ENCODE measurements at places on chromosomes 4 and X.

- peak; percentile 78 for DNase-seq
Observed at GRCh38 chr4:82652062-82652461, 90.3 kb upstream of the TMEM150C start.

GRCh38 chr4:187046471-187046870, 322.8 kb upstream of the FAT1 start:
- DNase-seq = no peak

DNA sequence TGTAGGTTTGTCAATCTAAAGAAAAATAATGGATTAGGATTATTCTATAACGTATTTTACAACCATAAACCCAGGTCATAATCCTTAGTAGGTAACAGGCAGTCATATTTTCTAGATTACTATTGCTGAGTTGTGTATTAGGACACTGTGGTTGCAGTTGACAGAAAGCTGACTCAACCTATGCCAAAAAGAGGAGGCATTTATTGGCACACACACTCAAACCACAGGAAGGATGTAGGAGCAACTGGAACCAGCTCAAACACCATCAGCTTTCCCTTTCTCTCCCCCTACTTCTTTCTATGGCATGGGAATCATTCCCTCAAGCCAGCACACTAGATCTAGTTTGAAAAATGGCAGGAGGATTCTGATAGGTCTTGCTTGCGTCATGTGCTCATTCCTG, 136.4 kb upstream of the FAM9C start:
- DNase-seq = no peak

DNA sequence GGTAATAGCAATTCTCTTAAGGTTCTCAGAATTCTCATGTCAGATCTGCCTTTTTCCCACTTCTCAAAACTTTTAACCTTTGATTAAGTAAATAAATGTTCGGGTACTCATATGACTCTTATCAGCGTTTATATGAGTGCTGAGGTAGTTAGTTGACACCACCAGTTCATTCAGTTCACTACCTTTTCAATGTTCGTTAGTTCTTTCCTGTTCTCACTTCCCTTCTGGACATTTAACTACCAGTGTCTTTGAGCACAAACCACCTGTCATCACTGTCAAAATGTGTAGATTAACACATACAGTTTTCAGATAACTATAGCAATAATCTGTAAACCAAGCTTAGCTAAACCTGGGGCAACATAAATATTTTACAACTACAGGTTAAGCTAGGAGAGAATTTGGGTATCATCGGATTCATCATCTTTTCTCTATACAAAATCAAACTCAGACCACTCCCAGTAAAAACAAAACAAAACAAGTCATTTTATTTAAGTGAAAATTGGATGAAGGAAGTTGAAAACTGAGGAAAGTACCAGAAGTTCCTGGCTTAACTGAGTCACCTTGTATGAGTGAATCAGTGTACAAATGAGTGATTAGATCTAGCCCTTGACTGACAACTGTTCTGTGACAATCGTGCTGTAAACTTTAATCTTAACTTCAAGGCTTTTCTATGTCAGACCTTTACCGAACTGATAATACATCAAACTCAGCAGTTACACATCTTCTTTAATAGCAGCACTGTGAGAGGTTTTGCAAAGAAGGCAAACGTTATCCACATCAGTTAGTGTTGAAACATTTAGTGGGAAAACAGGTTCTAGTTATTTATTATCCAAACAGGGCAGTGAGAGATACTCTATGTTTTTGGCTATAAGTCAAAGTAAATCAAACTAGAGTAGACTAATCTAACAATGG, 41.9 kb downstream of the ARHGEF38 start:
- no peak for DNase-seq

DNA sequence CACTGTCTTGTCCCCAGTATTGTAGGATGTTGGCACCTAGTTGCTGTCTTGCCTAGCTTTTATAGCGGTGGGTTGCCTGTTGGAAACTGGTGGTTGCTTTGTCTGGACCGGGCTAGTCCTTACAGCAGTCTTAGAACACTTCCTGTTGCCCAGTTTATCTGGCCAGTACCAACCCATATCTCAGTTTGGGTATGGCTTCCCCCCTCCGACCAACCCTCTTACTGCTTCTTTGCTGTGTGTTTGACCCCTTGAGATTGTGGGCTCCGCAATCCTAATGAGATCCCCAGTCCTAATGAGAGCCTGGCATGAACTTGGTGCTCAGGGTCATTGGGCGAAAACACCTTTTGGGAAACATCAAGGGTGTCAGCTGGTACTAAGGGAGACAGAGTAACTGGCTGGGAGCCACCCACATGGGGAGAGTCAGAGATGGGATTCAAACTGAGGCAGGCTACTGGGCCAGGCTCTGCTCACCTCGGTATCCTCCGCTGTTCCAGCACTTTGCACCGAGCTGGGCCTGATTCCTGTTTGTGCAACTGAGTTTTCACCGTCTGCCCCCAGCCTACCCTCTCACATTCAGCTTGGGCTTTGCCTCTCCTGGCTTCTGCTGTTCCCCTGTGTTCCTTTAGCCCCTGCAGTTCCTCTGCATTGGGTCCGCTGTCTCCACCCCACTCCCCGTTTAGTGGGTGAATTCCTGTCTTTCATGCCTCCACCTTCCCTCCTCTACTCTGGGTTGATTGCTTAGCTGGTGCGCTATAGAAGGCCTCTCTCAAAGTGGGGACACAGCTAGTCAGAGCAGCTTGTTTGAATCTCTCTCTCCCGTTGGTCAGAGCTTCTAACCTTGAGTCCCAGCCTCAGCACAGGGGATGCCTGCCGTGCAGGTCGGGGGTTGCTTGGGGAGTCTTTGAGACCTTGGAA, 1.6 kb downstream of the TBC1D14 start:
- DNase-seq = no peak

- DNase-seq = no peak
Observed at GRCh38 chr4:24601121-24601520, 16.8 kb upstream of the DHX15 start.

Measured in common myeloid progenitor, CD34-positive (primary cell).